ENCODE measurements at places on chromosomes 5 and 9.

- DNase-seq, result no peak
Measured at GRCh38 chr5:555058-555623, 30.9 kb upstream of the SLC9A3 start.

DNA sequence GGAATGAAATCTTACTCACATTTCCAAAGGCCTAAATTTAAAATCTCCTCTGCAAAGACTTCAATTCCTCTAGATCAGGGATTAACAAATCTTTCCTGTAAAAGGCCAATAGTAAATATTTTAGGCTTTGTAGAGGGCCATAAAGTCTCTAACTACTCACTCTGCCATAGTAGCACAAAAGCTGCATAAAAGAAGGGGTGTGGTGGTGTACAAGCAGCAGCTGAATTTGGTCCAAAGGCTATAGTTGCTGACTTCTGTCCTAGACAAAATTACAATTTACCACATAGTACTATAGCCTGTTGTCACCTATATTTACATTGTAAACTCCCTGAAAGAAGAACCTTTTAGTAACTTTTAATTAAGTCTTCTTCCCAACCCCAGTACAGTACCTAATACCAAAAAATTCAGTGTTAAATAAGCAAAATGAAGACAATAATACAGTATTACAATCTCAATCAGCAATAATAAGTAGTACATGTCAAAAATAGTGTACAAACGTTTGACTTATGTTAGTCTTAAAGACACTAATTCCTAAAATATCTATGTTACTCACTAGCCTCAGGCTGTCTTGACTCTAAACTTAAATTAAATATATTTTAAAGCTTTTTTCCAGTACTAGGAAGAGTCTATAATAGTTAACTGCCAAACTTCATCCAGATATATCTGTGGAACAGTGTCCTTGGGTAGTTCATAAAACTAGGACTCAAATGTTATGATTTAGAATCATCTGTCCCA, 6.9 kb downstream of the CETN3 start:
- no peak for DNase-seq

DNA sequence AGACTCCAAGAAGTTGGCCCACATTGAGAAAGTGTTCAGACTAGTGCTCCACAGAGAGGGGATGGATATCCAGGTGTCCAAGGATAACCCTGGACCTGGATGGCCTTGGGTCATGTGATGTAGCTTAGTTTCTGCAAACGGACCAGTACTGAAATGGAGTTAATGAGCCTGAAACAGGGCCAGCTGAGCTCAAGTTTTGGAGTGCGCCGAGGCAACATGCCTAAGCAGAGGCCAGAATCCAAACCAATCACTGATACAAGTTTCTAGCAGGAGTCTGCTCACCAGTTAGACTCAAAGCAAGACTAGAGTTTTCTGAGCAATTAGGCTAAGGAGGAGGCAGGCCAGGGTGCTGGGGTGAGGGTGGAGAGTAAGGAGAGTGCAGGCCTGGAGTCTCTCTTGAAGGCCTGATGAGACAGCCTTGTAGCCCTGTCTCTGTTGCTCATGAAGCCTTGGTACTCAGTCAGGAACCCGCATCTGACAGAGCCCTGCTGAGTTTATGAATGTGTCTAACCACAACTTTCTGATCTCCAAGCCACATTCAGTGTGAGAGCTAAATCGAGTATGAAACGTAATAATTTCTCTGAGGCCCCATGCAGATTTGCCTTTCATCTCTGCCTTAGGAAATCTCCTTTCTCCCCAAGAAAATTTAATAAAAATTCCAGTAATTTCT, 68.9 kb upstream of the EQTN start:
- no peak for DNase-seq

DNA sequence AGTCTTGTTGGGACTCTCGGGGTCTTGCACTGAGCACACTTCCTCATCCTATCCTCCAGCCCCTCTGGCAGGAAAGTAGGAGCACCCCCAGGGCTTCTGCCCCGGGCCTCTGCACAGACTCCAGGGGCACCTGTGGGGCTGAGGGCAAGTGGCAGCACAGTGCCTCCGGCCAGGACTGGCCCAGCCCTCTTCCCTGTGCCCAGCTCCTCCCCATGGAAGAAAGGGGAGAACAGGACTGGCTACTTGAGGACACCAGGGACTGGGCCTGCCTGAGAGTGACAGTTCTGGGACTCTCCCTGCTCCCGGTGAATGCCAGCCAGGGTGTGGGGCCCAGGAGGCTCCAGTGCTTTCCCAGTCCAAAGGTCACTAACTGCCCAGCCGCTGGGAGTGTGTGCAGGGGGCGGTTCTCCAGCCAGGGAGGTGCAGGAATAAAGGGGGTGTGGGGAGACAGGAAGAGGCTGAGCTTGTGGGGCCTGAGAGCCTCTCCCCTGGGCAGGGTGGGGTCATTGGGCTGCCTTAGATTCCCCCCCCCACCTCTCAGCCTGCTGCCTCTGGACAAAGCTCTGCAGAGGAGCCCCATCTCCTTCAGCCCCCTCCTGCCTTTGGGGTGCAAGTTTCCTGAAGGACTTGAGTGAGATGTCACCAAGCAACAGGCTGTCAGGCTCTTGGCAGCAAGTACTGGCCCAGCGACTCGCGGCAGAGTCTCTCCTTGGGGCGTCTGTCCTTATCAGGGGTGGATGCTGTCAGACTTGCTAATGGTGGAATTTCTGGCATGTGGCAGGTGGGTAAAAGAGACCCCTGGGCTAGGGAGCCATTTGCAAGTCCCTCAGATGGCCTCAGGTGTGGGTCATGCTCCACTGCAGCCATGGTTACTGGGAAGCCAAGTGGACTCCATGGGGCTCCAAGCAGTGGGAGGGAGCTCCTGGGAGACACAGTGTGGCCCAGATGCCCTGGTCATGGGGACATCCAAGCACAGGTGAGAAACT, 19.1 kb upstream of the JADE2 start:
- peak; percentile 70 for DNase-seq

- no peak for DNase-seq
Measured at GRCh38 chr5:158485604-158486081, 614.1 kb downstream of the EBF1 start.

- no peak for DNase-seq
Measured at GRCh38 chr5:119484884-119485283, 32.6 kb downstream of the HSD17B4 start.

- no peak for DNase-seq
Measured at GRCh38 chr9:74570879-74571512, 73.9 kb downstream of the RORB start.

DNA sequence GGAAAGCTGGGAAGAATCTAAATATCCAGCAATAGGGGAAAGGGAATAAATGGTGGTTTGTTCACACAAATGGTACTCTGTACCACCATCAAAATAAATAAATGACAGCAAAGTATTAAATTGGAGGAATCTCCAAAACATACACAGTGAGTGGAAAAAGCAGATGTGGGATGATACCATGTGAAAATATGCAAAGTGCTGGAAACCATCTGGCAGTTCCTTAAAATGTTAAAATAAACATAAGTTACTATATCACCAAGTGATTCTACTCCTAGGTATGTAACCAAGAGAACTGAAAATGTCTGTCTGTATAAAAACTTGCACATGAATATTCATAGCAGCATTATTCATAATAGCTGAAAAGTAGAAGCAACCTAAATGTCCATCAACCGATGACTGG, 41.9 kb upstream of the TEX48 start:
- DNase-seq, result no peak

- no peak for DNase-seq
Measured at GRCh38 chr5:177498013-177498787, 796 bp upstream of the PDLIM7 start.

DNA sequence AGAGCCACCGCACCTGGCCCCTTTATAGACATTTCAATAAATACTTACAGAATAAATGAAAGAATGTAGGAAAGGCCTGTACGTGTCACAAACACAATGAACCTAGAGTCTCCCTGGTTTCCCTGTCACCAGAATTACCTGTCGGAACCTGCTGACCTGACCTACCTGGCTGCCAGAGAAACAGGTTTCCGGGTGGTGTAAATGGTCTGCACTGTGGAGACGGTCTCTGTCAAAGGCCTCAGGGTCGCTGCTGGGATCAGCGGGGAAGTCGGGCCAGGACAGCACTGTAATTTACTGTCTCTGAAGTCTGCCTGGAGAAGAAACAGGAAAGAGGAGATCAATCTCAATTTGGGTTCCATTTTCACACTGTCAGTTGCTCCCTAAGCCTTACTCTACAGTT, 9.3 kb upstream of the FRRS1L start:
- no peak for DNase-seq

- no peak for DNase-seq
Measured at GRCh38 chr5:76715486-76715735, 515 bp upstream of the F2R start.

DNA sequence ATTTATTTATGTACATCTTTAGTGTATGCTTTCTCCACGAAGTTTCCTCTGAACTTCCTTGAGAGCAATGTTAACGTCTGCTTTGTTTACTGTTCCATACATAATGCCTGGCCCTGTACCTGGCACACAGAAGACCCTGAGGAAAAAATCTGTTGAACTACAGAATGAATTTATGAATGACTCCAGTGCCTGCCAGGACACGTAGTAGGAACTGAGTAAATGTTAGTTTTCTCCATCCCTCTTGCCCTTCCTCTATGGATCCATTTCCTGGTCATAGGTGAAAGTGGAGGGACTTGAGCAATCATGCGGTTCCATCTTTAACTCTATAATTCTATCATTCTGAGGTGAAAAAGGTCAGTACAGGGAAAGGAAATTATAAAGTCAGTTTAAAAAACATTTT, 117.7 kb downstream of the MAPKAP1 start:
- no peak for DNase-seq

DNA sequence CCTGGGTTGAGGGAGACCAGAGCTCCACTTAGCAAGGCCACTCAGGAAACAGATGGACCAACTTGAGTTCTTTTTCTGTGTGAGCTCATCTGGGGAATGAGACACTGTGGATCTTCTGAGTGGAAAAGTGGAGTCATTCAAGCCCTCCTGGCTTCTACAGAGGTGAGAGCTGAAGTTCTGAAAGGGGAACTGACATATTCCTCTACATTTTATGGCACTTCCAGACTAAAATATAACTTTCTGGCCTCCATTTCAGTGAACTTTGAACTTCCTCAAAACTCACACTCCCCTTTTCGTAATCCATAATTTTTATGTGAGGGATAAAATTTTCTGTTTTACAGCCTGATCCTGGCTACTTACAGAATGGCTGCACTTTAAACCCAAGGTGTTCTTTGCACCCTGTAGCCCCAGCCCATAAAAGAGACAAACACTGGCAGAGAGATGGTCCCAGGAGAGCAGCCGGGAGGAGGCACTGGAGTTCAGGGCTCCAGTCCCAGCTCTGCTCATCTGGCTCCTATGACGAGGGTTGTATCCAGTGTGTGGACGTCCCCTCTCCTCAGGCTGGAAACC, 10.8 kb downstream of the SPAAR start:
- DNase-seq, result no peak

GRCh38 chr5:66884564-66885243, 288.5 kb downstream of the MAST4 start:
- no peak for DNase-seq

DNA sequence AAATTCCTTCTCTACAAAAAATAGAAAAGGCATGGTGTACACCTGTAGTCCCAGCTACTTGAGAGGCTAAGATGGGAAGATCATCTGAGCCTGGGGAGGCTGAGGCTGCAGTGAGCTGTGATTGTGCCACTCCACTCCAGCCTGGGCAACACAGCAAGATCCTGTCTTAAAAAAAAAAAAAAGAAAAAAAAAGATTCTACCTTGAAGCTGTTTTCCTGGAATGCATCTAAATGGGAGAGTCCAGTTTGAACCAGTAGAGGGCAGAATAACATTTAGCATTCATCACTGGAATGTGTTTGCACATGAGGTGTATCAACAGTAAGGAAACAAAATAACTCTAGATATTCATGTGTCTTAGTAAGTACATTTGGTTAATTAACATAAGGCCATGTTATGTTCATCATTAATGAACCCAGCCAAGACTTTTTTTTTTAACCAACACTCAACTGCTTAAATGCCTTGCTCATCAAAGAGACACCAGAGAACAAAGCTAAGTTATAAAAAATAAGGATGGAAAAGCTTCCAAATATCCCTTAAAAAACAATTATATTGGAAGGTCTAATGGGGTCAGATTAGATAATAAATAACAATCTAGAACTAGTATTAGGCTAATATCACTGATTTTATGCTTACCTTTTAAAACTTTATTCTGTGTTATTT, 16.1 kb downstream of the IFNE start:
- no peak for DNase-seq

DNA sequence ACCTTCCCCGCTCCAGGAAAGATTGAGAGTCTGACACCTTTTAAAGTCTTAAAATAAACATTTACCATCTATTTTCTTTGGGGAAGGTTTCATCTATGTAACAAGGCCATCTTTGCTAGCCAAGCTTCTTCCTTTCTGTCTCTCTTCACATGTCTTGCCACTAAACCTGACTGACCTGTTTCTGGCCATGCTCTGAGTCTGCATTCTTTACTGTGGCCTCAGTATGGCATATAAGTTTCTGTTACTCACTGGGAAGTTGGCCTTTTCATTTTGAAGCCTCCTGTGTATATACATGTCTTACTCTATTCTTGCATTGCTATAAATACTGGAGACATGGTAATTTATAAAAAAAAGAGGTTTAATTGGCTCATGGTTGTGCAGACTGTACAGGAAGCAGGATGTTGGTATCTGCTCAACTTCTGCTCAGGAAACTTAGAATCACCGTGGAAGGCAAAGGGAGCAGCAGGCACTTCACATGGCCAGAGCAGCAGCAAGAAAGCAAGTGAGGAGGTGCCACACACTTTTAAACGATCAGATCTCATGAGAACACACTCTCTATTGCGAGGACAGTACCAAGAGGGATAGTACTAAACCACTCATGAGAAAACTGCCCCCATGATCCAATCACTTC, 48.1 kb downstream of the KCNV2 start:
- no peak for DNase-seq

DNA sequence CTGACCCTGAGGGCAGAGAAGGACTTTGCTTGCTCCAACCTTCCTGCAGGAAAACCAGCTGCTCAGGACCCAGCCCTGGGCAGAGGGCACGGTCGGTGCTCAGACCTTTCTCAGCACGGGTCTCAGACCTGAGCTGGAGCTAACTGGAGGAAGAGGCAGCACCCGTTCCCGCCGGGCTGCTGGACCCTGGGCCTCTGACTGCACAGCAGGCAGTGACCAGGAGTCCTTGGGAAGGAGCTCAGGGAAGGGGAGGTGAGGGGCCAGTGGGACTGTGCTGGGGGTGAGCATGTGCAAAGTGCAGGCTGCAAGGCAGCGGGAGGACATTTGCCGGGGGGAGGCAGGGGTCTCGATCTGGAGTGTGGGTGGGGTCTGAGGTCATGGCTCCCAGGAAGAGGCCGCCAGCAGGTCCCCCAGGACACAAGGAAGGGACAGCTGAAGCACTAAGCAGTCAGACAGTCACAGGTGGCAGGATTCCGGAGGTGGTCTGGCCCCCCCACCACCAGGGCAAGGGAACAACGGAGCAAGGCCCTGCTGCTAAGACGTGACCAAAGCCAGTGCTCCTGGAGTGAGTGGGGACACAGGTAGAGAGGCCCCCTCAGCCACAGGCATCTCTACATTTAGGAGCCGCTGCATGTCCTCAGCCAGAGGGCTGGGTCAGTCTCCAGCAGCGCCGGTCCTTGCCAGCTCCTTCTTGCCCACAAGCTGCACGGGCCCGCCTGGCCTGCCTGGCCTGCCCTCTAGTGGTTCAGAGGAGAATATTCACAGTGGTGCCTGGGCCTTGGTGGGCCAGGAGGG, 4.8 kb upstream of the DPM2 start:
- DNase-seq, result peak; percentile 82

Data from ascending aorta (tissue), 2 donors.